Heart right ventricle (tissue), 16 donors: ENCODE measurements at places on chromosomes 2 and 18. TPM values are rescaled to one million over a fixed set of nuclear protein-coding genes. Genes with fewer than 3 reads are reported as not detected.
A peak's percentile ranks its signal among the peaks of the same experiment; 100 is the strongest.

- no peak overlapping the region for H3K4me3 ChIP-seq
- DNase-seq, result no peak
- H3K36me3 ChIP-seq, result no peaks in the 10 kb centered on the region
- H3K27ac ChIP-seq, result no peak overlapping the region
These were observed 130.7 kb downstream of the CCDC148 start for GRCh38 chr2:158325782-158326340.

DNA sequence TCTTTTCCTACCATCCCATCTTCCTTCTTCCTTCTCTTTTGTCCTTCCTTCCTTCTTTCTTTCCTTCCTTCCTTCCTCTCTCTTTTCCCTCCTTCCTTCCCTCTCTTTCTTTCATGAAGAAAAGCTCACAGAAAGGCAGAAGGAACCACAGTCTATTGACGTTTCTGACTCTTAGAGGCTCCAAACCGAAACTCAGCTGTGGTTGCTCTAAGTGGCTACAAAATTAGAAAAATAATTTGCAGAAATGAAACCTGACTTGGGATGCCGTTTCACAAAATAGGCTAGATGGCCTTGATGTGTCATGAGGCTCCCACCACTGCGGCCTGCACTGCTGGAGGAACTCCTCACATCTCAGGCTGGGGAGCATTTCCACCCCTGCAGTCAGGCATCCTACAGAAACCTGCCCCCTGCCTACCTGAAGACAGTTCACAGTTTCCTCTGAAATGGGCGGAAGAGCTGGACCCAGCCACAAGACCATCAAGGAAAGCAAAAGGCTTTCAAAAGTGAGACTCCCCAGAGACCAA lies 165.6 kb downstream of the SMAD7 start:
- no peak overlapping the region for H3K27ac ChIP-seq
- peaks cover 75% of the 10 kb centered on the region for H3K4me1 ChIP-seq
- no peaks in the 10 kb centered on the region for H3K36me3 ChIP-seq
- H3K27me3 ChIP-seq, result no peaks in the 10 kb centered on the region
- H3K4me3 ChIP-seq, result no peak overlapping the region

DNA sequence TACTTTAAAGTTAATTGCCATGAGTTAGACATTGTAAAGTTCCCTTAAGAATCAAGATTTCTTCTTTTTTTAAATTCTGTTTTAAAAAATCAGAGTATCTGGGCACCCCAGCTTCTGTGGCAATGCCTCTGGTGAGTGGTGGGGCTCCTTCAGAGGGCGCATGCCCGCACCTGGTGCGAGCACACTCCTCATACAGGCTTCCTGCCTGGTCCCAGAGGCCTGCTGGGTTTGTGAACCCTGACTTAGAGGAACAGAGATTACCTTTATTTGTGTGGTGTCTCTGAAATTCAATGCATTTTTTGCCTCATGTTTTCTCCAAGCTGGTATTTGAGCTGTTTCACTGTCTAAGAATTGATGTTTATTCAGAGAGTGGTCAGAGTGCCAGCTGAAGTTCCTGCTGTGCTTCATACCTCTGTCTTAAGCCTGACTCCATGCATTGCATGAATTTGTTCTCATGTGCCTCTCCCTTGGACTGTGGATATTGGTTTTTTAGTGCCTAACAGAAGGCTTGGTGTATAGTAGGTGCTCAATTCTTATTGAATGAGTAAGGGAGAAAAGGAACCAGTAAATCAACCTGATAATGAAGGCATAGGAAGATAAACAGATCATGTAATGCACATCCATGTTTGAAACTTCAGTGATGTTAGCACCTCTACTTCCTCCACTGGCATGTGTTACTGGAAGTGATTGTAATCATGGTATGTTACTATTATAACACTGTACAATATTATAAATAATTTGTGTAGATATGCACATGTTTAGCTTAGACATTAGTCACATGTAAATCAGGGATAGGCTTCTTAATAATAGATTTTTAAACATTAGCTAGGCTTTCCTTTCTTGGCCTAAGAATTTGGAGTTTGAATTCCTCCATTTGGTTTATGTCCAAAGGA lies 29.0 kb downstream of the PHLPP1 start:
- no peak for DNase-seq
- no peaks in the 10 kb centered on the region for H3K36me3 ChIP-seq
- no peaks in the 10 kb centered on the region for H3K27me3 ChIP-seq
- H3K27ac ChIP-seq, result no peak overlapping the region
- H3K4me1 ChIP-seq, result no peaks in the 10 kb centered on the region

DNA sequence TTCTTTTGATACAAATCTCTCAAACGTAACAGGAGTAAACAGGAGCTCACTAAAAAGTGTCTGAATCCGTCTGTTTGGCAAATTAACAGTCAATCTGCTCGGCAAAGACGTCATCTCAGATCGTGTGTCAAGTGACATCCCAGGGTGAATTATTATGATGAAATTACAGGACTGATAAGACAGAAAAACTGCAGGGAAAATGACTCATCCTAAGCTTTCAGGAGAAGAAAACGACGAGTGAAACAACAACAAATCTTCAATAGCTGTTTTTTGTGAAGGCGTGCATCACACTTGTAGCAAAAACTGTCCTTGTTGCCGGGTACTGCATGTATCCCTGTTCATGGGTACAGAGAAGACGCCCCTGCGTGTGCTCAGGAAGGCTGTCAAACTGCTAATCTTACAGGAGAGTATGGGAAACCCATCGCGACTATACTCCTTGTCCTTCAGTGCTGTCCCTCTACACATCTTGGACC lies 24.9 kb downstream of the EPB41L3 start:
- peak overlapping the region; percentile 10 for H3K4me3 ChIP-seq
- H3K4me1 ChIP-seq, result peaks cover 20% of the 10 kb centered on the region
- peak overlapping the region; percentile 35 for H3K27ac ChIP-seq
- DNase-seq, result no peak
- no peaks in the 10 kb centered on the region for H3K27me3 ChIP-seq

DNA sequence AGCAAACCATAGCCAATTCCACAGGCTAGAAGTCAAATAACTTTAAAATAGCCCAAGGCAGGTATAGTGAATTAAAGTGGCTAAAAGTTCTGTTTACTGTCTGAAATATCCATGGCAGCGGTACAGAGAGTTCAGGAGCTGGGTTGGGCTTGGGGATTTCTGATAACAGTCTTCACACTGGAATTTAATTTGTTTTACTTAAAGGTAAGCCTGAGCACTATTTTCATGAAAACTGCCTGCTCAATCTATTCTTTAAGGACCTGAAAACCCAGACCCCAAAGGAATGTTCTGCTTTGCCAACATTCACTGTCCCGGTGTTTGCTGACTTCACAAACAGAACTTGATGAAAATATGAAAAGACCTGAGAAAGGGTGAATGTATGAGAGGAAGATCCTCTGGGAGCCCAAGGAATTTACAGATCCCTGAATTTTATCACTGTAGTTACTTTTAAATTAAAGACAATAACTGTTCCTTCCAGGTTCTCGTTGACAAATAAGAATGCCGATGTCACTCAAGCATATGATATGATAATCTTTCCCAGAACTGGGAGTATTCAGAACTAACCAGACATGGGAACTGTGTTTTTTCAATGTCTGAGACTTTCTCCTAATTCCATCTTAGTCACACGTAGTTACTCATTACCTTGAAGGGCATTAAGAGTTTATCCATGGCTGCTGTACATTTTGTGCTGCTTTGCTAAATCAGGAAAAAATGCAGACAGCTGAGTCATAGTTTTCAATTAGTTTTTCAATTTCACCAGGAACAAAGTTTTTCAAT lies 28.3 kb upstream of the ITGB6 start:
- H3K36me3 ChIP-seq, result no peaks in the 10 kb centered on the region
- no peaks in the 10 kb centered on the region for H3K27me3 ChIP-seq
- H3K27ac ChIP-seq, result no peak overlapping the region
- no peak overlapping the region for H3K4me3 ChIP-seq

DNA sequence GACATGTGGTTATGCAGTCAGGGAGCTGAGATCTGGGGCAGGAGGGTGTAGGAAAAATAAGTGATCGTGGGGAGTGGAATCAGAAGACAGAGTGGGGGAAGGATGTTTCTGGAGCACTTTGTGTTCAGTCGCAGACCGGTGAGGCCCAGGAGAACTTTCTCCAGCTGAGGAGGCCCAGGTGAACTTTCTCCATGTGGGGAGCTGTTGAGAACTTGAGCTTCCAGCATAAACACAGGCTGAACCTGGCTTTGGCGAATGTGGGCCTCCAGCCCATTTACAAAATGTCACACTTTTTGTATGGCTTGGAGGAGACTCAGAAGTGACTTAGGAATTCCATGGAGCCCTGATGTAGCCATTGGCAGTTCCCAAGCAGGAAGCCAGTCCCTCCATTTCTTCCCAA lies 108.5 kb downstream of the VAPA start:
- no peak overlapping the region for H3K4me3 ChIP-seq
- no peaks in the 10 kb centered on the region for H3K36me3 ChIP-seq
- no peaks in the 10 kb centered on the region for H3K27me3 ChIP-seq

GRCh38 chr18:2139691-2140090 lies 431.6 kb downstream of the METTL4 start:
- H3K4me3 ChIP-seq, result no peak overlapping the region
- no peak for DNase-seq
- no peaks in the 10 kb centered on the region for H3K27me3 ChIP-seq

- H3K27ac ChIP-seq, result no peak overlapping the region
- no peak overlapping the region for H3K4me3 ChIP-seq
- no peak for DNase-seq
- no peaks in the 10 kb centered on the region for H3K4me1 ChIP-seq
- H3K27me3 ChIP-seq, result no peaks in the 10 kb centered on the region
These were observed 16.3 kb upstream of the GAL3ST2 start for GRCh38 chr2:241760301-241760771.

- no peak for DNase-seq
- no peak overlapping the region for H3K27ac ChIP-seq
- no peak overlapping the region for H3K4me3 ChIP-seq
- no peaks in the 10 kb centered on the region for H3K36me3 ChIP-seq
- H3K4me1 ChIP-seq, result peaks cover 35% of the 10 kb centered on the region
- H3K27me3 ChIP-seq, result peaks cover 15% of the 10 kb centered on the region
These were observed 98.9 kb upstream of the ODC1 start for GRCh38 chr2:10546975-10547391.

- no peaks in the 10 kb centered on the region for H3K27me3 ChIP-seq
- H3K4me1 ChIP-seq, result peaks cover 17% of the 10 kb centered on the region
- peak overlapping the region; percentile 65 for H3K4me3 ChIP-seq
- no peaks in the 10 kb centered on the region for H3K36me3 ChIP-seq
These were observed 1.1 kb downstream of the MREG start for GRCh38 chr2:216012133-216012829.

- peak within 1 kb of the TSS; percentile 79 for H3K4me3 ChIP-seq
- H3K27me3 ChIP-seq, result peaks cover 4% of the 10 kb centered on the region
- H3K4me1 ChIP-seq, result no peaks in the 10 kb centered on the region
- H3K27ac ChIP-seq, result peak within 1 kb of the TSS; percentile 95
- no peaks in the 10 kb centered on the region for H3K36me3 ChIP-seq
These were observed at the start of gene EPHA4 for GRCh38 chr2:221572219-221572820. TSS of gene EPHA4 (minus strand) at chr2:221572304. CDS start at chr2:221572248, 56 bp downstream.

GRCh38 chr2:118842661-118843482 lies 4.6 kb downstream of the EN1 start:
- peak overlapping the region; percentile 35 for H3K4me3 ChIP-seq
- no peak for DNase-seq
- peaks cover 22% of the 10 kb centered on the region for H3K4me1 ChIP-seq
- H3K27ac ChIP-seq, result no peak overlapping the region

DNA sequence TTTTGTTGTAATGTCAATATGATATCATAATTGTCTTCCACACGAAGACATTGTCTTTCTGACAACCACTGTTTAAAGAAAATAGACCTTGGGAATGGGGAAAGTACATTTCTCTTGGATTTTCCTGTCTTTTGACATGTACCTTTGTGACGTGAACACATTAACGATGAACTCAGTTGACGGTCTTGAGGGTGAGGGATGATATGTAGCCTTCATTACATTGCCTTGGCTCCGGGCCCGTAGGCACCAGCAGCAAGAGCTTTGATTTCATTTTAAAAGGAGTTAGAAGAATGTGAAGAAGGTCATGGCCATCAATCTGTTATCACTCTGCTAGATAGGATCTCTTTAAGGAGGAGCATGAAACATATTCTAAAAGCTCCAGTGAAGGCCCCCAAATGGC lies 80.9 kb downstream of the LYPD6B start:
- H3K27me3 ChIP-seq, result no peaks in the 10 kb centered on the region
- H3K4me1 ChIP-seq, result no peaks in the 10 kb centered on the region
- no peak overlapping the region for H3K4me3 ChIP-seq
- H3K27ac ChIP-seq, result no peak overlapping the region
- H3K36me3 ChIP-seq, result no peaks in the 10 kb centered on the region

- H3K4me1 ChIP-seq, result no peaks in the 10 kb centered on the region
- H3K36me3 ChIP-seq, result no peaks in the 10 kb centered on the region
- no peak for DNase-seq
- H3K4me3 ChIP-seq, result no peak overlapping the region
These were observed 255.7 kb downstream of the HDAC4 start for GRCh38 chr2:239145106-239145505.

DNA sequence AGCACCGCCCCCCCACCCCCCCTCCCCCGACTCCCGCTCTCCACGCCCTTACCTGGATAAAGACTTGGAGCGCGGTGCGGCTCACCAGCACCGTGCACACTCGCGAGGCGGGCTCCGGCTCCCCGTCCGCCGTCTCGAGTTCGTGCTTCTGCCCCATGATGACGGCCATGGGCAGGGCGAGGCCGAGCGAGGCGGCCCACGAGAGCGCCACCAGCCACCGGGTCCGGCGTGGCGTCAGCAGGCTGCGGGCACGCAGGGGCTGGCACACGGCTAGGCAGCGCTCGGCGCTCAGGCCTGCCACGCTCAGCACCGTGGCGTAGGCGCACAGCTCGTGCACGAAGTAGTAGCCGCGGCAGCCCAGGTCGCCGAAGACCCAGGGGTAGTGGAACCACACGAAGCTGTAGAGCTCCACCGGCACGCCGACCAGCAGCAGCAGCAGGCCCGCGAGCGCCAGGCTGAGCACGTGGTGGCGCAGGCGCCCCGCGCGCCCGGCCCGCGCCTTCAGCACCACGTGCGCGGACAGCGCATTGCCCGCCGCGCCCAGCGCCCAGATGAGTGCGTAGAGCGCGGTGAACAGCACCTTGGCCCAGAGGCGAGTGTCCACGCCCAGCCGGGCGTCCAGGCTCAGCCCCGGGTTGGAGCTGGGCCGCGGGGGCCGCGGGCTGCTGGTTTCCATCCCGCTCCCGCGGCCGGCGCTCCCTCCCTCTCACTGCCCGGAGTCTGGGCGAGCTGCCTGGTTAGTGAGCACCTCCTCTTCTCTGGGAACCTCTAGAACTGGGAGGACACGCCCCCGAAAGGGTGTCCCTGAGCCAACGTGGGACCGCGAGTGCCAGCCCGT lies at the start of gene NTSR2:
Gene NTSR2 (minus strand): TSS at position 742 of the 838 bp plus-strand sequence. CDS start 66 bp downstream, at position 676.
- DNase-seq, result peak; percentile 55
- H3K27me3 ChIP-seq, result peaks cover 38% of the 10 kb centered on the region
- H3K27ac ChIP-seq, result no peak within 1 kb of the TSS

GRCh38 chr2:239106314-239106908 lies 258.5 kb downstream of the TWIST2 start:
- H3K27me3 ChIP-seq, result no peaks in the 10 kb centered on the region
- peaks cover 81% of the 10 kb centered on the region for H3K36me3 ChIP-seq
- peak; percentile 40 for DNase-seq
- H3K4me1 ChIP-seq, result no peaks in the 10 kb centered on the region
- no peak overlapping the region for H3K27ac ChIP-seq

The ZCCHC2 gene
- 26.7 TPM for total RNA-seq

The TYW5 gene
- total RNA-seq, result 2.4 TPM

The CFAP65 gene
- total RNA-seq, result not detected

The FTCDNL1 gene
- total RNA-seq, result 7.1 TPM

The FN1 gene
- total RNA-seq, result 108 TPM

The MITD1 gene
- 13.0 TPM for total RNA-seq

The MATN3 gene
- total RNA-seq, result not detected

The HOXD4 gene
- not detected for total RNA-seq

The CCDC74B gene
- total RNA-seq, result 0.67 TPM

The LIMS3 gene
- 3.1 TPM for total RNA-seq

The RUFY4 gene
- not detected for total RNA-seq

The SGPP2 gene
- total RNA-seq, result 6.2 TPM

The ATG9A gene
- total RNA-seq, result 66.9 TPM

The ASIC4 gene
- not detected for total RNA-seq
